ELF-1 (cell line): ENCODE measurements at places on chromosomes 12 and 14.

GRCh38 chr14:94161981-94162380 lies 12.1 kb upstream of the PPP4R4 start:
- DNase-seq = no peak

DNA sequence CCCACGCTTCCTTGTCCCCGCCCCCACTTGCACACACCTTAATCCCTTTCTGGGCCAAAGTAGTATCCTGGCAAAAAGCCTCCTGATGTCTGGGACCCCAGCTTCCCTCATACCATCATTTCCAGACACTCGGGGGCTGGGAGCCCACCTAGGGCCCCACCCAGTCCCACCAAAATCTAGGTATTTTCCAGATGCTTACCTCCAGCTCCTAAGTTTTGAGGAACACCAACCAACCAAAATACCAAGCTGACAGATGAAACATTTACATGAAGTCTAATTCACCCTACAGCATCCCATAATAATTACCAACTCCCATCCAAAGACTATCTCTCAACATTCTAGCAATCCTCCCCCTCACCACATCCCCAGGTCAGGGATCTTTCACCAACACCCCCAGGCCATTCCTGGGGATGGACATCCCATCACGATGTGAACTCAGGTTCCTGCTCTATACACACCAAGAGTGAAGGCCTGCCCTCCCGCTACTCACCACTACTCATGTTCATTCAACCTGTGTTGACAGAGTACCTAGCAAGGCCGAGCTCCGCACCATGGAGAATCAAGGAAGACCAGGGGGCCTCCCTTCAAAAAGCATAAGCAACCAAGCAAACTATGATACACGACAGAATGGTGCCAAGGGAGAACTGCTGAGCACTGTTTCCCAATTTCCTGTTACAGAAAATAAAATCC lies 1.6 kb upstream of the CHD4 start:
- peak; percentile 39 for DNase-seq

DNA sequence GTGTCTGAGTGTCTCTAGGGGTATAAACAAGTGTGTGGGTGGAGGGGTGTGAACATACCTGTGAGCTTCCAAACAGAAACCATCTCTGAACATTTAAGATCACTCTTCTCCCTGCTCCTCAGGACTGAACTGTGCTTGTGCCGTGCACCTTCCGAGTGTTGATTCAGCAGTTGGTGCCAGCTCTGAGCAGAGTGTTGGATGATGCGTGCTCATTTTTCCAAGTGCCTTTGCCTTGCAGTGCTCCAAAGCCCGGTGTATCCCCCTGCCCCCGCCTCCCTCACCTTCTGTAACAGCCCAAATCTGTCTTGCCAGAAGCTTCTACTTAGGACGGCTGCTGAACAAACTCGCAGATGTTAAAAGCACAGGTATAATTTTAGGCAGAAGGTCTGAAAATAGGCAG lies 4.4 kb downstream of the WSCD2 start:
- DNase-seq = no peak

GRCh38 chr12:25323581-25323982 lies 72.9 kb upstream of the KRAS start:
- no peak for DNase-seq

DNA sequence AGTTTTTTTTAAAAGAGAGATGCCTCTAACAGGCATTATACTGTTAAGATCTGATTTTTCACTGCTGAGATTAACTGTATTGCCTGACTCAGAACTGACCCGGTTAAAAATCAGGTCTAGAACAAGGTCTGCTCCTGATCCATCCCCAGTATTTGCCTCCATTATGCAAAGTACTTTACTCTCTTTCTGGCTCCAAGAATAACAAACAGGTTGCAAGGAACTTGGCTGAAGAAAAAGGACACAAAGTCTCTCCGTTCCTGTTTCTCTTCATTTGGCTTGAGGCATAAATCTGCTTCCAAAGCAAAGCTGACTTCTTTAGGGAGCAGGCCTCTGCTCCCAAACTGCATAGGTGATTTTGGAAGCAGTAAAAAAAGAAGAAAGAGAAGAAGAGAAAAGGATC lies 199.3 kb upstream of the PDZRN4 start:
- DNase-seq = no peak

GRCh38 chr12:7108003-7108795 lies 815 bp downstream of the C1RL start:
- peak; percentile 52 for DNase-seq

GRCh38 chr14:104520620-104521410 lies 58.7 kb upstream of the C14orf180 start:
- no peak for DNase-seq

- no peak for DNase-seq
Observed at GRCh38 chr14:65225299-65226159, 123.2 kb upstream of the MAX start.

GRCh38 chr12:106181401-106182114 lies 42.8 kb upstream of the NUAK1 start:
- DNase-seq = no peak

DNA sequence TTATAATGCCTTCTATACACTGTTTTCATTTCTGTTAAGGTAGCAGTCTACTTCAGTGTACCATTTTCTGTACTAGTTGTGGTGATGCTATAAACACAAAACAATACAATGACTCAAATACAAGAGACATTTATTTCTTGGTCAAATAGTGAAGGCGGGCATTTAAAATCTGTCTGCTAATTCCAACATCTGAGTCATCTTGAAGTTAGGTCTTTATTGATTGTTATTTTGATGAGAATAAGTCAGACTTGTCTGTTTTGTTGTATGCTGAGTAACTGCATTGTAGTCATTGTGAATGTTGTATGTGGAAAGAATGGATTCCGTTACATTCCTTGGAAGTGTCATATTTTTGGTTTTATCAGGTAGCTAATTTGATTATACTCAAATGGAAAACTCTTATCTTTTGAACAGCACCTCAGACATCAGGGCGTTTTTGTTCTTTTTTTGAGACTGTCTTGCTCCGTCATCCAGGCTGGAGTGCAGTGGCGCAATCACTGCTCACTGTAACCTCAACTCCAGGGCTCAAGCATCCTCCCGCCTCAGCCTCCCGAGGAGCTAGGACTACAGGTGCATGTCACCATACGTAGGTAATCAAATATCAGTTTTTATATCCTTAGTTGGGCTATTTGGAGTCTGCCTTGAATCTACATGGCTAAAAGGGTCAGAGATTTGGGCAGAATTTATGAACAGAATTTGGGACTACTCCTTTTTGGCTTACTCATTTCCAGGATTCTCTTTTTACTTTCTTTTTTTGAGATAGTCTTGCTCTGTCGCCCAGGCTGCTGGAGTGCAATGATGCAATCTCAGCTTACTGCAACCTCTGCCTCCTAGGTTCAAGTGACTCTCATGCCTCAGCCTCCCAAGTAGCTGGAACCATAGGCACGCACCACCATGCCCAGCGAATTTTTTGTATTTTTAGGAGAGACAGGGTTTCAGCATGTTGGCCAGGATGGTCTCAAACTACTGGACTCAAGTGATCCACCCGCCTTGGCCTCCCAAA lies 56.8 kb downstream of the PAPLN start:
- DNase-seq = no peak

GRCh38 chr12:131380965-131381705 lies 329.8 kb upstream of the SFSWAP start:
- DNase-seq = peak; percentile 27

DNA sequence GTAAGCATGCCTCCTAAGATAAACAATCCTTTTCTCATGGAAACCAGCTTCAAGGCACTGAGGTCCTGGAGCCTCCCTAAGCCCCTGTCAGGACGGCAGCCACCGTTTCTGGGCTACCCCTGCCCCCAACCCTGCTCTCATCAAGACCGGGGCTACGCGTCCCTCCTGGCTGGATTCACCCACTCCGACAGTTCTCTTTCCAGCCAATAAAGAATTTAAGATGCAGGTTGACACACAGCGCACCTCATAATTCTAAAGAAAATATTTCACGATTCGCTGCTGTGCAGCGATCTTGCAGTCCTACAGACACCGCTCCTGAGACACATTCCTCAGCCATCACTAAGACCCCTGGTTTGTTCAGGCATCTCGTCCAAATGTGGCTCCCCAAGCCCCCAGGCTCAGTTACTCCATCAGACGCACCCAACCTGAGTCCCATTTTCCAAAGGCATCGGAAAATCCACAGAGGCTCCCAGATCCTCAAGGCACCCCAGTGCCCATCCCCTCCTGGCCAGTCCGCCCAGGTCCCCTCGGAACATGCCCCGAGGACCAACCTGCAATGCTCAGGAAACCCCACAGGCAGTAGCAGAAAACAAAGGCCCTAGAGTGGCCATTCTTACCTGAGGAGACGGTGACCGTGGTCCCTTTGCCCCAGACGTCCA lies 336.3 kb downstream of the TMEM121 start:
- DNase-seq = no peak

GRCh38 chr14:104317492-104317805 lies 179.1 kb downstream of the KIF26A start:
- DNase-seq = no peak

DNA sequence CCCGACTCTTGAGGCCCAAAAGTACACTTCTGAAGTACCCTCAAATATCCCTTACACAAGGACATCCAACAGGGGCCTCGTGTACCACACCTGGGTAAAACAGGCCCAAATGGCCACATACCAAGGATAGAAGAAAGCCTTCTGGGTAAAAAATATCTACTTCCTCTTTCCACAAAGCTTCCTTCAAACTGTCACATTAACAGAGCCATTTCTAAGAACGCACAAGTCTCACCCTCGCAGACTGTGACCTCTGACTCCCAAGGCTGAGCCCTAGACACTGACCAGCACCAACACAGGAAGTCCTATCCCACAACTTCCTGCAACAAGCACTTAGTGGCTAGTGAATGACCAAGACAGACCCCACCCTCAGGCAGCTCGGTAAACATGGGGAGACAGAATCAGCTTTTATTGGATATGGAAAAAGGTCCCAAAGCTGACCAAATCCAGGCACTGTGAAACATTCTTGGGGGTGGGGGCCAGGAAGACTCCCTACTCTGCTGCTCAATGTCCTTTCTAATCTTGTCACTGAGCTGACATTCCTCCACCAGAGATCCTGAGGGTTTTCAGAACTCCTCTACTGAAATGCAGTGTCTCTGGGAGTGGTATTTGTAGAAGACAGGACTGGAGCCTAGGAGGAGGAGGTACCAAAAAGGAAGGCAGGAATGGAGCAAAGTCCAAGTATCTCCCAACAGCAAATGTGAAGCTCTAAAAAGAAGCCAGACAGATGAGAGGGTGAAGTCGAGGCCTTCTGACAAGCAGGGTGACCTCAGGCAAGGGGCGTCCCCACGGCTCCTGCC lies 15.9 kb downstream of the KCTD10 start:
- peak; percentile 66 for DNase-seq

DNA sequence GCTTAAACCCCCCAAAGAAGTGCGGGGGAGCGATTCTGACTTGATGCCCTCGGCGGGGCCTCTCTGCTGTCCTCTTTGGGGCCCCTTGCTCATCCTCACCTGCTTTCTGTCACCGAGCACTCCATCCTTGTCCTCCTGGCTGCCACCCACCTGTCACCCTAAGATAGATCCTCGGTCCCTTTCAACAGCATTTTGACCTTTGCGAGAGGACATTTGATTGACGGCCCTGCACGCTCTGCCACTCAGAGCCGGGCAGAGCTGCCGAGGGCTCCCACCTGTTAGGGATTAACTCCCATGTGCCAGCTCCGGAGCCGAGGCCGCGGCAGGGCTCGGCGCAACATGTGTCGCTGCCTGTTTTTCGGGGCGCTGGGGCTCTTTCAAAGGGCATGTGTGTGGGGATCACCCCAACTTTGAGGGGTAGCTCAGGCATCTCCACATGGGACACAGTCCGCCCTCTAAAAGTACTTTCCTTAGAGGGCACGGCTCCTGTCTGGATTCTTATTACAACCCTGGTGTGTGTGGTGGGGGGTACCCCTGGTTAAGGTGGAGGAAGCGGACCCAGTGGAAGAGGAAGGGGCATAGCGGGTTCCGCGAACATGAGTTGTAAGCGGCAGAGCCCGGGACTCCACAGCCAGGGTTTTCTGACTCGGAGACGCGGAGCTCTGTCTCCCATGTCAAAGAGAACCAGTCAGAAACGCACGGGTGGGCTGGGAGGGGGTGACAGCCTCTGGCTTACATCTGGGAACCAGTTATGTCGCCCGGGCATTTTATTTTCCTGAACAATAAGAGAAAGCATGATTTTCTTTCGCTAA lies 811 bp upstream of the MEG3 start:
- DNase-seq = no peak

DNA sequence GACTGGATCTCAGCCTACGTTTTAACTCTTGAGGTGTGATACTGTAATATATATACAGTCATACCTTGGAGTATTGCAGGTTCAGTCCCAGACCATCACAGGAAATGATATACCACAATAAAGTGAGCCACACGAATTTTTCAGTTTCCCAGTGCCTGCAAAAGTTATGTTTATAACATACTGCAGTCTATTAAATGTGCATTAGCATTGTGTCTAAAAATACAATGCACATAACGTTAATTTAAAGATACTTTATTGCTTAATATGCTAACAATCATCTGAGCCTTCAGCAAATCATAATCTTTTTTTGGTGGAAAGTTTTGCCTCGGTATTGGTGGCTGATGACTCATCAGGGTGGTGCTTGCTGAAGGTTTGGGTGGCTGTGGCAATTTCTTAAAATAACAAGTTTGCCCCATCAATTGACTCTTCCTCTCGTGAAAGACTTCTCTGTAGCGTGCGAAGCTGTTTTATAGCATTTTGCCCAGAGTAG lies 18.9 kb downstream of the PYROXD1 start:
- no peak for DNase-seq

GRCh38 chr12:70724444-70724843 lies 87.2 kb upstream of the PTPRB start:
- DNase-seq = no peak

DNA sequence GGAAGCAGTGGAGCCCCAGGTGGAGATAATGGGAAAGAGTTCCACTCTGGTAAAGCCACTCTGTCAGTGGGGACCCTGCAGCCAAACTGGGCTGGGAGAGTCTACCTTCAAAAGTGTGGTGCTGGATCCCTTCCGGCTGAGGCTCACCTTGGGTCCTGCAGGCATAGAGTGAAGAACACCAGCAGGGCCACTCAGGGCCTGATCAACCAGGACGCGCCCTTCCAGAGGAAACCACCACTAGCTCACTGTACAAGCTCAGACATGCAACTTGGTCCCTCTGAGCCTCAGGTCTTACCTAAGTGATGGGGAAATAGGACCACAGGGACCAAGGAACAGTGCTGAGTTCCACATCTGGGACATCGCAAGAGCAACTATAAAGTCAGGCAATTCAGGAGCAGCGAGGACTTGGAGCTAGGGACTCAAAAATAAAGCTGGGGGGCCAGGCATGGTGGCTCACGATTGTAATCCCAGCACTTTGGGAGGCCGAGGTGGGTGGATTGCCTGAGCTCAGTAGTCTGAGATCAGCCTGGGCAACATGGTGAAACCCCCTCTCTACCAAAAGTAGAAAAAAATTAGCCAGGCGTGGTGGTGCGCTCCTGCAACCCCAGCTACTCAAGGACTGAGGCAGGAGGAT lies 5.9 kb upstream of the PRPH start:
- DNase-seq = no peak

GRCh38 chr14:38187528-38187927 lies 20.2 kb upstream of the SSTR1 start:
- no peak for DNase-seq

- DNase-seq = peak; percentile 4
Observed at GRCh38 chr14:25461780-25462179, 411.8 kb upstream of the STXBP6 start.

- no peak for DNase-seq
Observed at GRCh38 chr14:89811954-89812575, 142.5 kb downstream of the EFCAB11 start.

- no peak for DNase-seq
Observed at GRCh38 chr12:793037-793436, 40.7 kb downstream of the WNK1 start.
